ENCODE measurements at places on chromosomes 5 and 9. TPM values are rescaled to one million over a fixed set of nuclear protein-coding genes. Genes with fewer than 3 reads are reported as not detected.

DNA sequence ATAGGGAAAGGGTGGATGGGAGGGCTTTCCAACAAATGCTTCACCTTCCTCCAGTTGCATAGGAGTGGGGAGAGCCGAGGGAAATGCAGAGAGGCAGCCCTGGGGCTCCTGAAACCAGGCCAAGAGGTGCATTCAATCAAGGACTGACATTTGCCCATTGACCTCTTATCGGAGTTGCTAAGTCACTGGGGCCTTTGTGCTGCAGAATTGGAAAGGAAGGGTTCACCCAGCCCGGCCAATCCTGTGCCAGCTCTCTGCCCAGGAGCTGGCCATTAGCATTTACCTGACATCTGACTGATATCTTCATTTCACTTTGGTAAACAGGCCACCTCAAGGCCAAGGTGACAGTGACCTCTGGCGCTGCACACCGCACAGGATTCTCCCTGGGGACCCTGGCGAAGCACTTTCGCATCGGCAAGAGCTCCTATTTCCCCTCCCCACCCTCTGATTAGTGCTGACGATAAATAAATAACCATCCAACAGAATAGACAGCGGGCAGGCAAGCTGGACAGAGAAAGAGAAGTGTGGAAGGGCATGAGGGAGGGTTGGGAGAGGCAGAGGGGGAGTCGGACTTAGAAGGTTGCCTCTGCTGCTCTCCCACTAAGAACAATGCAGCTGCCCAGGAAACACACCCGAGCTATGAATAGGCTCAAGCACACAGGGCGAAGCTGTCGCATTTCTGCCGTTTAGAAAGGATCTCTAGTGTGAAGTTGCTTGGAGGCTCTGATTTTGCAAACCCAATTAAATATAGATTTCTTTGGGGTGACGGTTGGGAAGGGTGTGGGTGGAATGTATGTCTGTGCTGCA lies 57.0 kb upstream of the BOD1 start:
- DNase-seq, result no peak
- H3K27ac ChIP-seq, result no peak overlapping the region
- no peaks in the 10 kb centered on the region for H3K27me3 ChIP-seq
- H3K4me3 ChIP-seq, result no peak overlapping the region
- H3K36me3 ChIP-seq, result no peaks in the 10 kb centered on the region

DNA sequence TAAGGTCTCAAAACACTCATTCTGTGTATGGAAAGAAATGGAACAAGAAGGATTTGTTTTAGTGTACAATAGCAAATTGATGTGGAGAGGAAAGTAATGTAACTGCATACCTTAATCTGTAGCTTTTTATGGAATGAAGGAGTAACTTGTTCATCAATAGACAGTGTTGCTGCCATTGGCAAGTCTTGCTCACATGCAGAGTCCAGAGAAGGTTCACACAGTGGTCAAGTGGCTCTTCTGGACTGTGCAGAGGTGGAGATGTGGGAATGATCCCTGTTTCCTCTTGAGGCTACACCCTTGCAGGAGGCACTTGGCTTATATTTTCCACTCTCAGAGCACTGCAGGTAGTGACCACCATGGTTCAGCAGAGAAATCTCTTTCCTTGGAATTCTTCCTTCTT lies 132.9 kb upstream of the ANKH start:
- H3K4me3 ChIP-seq, result no peak overlapping the region
- H3K36me3 ChIP-seq, result no peaks in the 10 kb centered on the region
- no peaks in the 10 kb centered on the region for H3K27me3 ChIP-seq
- H3K27ac ChIP-seq, result peak overlapping the region; percentile 44
- H3K4me1 ChIP-seq, result peaks cover 9% of the 10 kb centered on the region

DNA sequence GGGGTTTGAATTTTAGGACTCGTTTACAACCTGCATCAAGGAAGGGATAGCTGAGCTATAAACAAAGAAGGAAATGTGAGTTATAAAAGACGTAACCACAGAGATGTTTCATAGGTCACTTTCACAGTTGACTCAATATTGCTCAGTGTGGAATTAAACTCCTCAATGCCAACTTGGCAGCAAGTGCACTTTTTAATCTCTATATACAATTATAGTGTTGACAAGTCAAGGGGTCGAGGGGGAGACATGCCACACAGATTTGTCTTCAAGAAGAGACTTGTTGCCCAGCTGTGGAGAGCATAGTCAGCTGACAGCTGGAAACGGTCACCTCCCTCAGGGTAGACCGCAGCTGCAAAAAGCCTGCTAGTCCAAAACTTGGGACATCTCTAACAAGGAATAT lies 163.4 kb upstream of the DMAC1 start:
- no peaks in the 10 kb centered on the region for H3K27me3 ChIP-seq
- H3K36me3 ChIP-seq, result no peaks in the 10 kb centered on the region
- no peak overlapping the region for H3K27ac ChIP-seq
- no peak overlapping the region for H3K4me3 ChIP-seq
- no peak for DNase-seq

HTR1A gene
- total RNA-seq, result 0.52 TPM

GRCh38 chr5:6719417-6719816 lies 6.2 kb downstream of the TENT4A start:
- peaks cover 7% of the 10 kb centered on the region for H3K4me1 ChIP-seq
- H3K36me3 ChIP-seq, result no peaks in the 10 kb centered on the region
- H3K27ac ChIP-seq, result no peak overlapping the region

RXFP3 gene
- total RNA-seq, result not detected

- no peak for DNase-seq
- H3K27me3 ChIP-seq, result no peaks in the 10 kb centered on the region
- no peak overlapping the region for H3K27ac ChIP-seq
- no peak overlapping the region for H3K4me3 ChIP-seq
Measured at GRCh38 chr5:172207511-172207910, 13.5 kb downstream of the EFCAB9 start.

DNA sequence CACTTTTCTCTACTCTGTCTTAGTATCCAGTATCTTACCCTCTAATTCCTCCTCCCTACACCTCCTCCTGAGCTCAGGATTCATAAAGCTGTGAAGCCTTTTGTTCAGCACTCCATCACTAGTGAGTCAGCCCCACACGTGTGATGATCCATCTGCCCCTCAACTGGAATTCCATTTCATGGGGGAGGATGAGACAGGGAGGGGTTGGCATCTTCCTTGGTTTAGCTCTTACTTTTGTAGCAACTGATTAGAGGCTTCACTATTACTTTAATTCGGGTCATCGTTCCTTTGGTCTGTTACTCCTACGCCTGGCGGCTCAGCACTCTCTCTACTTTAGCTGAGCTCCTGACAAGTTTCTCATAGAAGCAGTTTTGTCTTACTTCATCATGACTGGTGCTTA lies 11.8 kb downstream of the BTNL8 start:
- H3K4me1 ChIP-seq, result no peaks in the 10 kb centered on the region
- H3K27ac ChIP-seq, result no peak overlapping the region
- H3K4me3 ChIP-seq, result no peak overlapping the region
- no peaks in the 10 kb centered on the region for H3K27me3 ChIP-seq
- no peak for DNase-seq
- H3K36me3 ChIP-seq, result no peaks in the 10 kb centered on the region

PHYHD1 gene
- 33.0 TPM for total RNA-seq

DNA sequence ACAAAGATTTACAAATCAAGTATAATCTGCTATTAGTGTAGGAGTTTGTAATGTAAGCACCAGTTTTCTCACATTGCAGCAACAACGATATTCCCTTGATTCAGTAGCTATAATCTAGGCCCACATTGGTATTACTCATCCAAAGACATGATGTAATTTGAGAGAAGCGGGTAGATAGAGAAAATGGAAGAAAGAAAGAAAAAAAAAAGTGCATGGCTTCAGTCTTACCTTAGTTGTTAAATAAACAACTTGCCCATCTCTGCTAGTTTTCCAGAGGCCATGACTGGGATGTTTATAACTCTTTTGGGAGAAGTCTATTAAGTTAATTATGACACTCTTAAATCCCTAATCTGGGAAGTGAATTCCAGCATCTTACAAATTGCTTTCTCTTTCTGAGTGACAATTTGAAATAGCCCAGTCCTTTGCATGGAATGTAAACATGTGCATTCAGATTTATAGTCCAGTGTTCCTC lies 2.8 kb downstream of the MELK start:
- H3K27ac ChIP-seq, result no peak overlapping the region
- no peaks in the 10 kb centered on the region for H3K27me3 ChIP-seq
- no peak for DNase-seq
- H3K4me3 ChIP-seq, result no peak overlapping the region
- no peaks in the 10 kb centered on the region for H3K4me1 ChIP-seq
- H3K36me3 ChIP-seq, result no peaks in the 10 kb centered on the region

GRCh38 chr5:14859980-14860379 lies 11.6 kb downstream of the ANKH start:
- peaks cover 10% of the 10 kb centered on the region for H3K4me1 ChIP-seq
- DNase-seq, result no peak
- H3K4me3 ChIP-seq, result no peak overlapping the region
- no peak overlapping the region for H3K27ac ChIP-seq

DNA sequence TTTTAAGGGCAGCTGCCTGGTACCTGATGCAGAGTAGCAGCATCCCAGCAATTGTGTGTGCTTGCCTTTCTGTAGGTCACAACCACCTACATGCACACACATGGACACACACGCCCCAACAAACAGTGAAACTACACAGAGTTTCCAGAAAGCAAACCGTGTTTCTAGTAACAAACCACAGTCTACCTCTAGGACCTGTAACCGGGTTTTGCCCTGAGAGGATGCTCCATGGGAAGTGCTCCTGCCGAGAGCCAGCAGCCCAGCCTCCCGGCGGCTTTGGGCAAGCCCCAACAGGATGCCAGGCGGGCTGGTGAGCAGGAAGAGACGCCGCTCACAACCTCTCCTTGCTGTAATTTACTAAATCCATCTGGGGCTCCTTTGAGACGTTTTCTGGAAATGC lies 4.1 kb upstream of the TCF7 start:
- no peaks in the 10 kb centered on the region for H3K36me3 ChIP-seq
- H3K27ac ChIP-seq, result no peak overlapping the region
- H3K27me3 ChIP-seq, result no peaks in the 10 kb centered on the region

DNLZ gene
- 15.5 TPM for total RNA-seq

- no peak overlapping the region for H3K4me3 ChIP-seq
- H3K4me1 ChIP-seq, result no peaks in the 10 kb centered on the region
- DNase-seq, result no peak
- no peaks in the 10 kb centered on the region for H3K27me3 ChIP-seq
Measured at GRCh38 chr5:131514316-131515283, 120.4 kb downstream of the RAPGEF6 start.

GRCh38 chr5:119439140-119439631 lies 13.1 kb upstream of the HSD17B4 start:
- H3K27ac ChIP-seq, result no peak overlapping the region
- H3K36me3 ChIP-seq, result no peaks in the 10 kb centered on the region
- no peaks in the 10 kb centered on the region for H3K4me1 ChIP-seq
- no peaks in the 10 kb centered on the region for H3K27me3 ChIP-seq
- no peak for DNase-seq

FCN2 gene
- total RNA-seq, result not detected

- H3K4me3 ChIP-seq, result no peak overlapping the region
- no peaks in the 10 kb centered on the region for H3K27me3 ChIP-seq
- no peak overlapping the region for H3K27ac ChIP-seq
- H3K4me1 ChIP-seq, result no peaks in the 10 kb centered on the region
Measured at GRCh38 chr5:107100121-107100520, 570.6 kb downstream of the EFNA5 start.

LRRTM2 gene
- 0.24 TPM for total RNA-seq

OLFML2A gene
- total RNA-seq, result 7.1 TPM

- no peaks in the 10 kb centered on the region for H3K36me3 ChIP-seq
- no peak overlapping the region for H3K4me3 ChIP-seq
- DNase-seq, result no peak
- no peak overlapping the region for H3K27ac ChIP-seq
- no peaks in the 10 kb centered on the region for H3K4me1 ChIP-seq
Measured at GRCh38 chr5:135632798-135633197, 54.0 kb upstream of the CXCL14 start.

GRCh38 chr9:227860-228259 lies 13.2 kb downstream of the DOCK8 start:
- no peak for DNase-seq
- H3K36me3 ChIP-seq, result no peaks in the 10 kb centered on the region
- H3K27me3 ChIP-seq, result no peaks in the 10 kb centered on the region
- no peak overlapping the region for H3K4me3 ChIP-seq
- H3K27ac ChIP-seq, result no peak overlapping the region

GRCh38 chr9:37550781-37551180 lies 25.4 kb downstream of the FBXO10 start:
- DNase-seq, result no peak
- H3K36me3 ChIP-seq, result no peaks in the 10 kb centered on the region
- no peaks in the 10 kb centered on the region for H3K4me1 ChIP-seq
- no peak overlapping the region for H3K27ac ChIP-seq
- H3K4me3 ChIP-seq, result no peak overlapping the region
